ENCODE measurements at places on chromosomes 13 and 19. TPM values are rescaled to one million over a fixed set of nuclear protein-coding genes. Genes with fewer than 3 reads are reported as not detected.
A peak's percentile ranks its signal among the peaks of the same experiment; 100 is the strongest.

GRCh38 chr13:109036078-109036780, 406.8 kb downstream of the MYO16 start:
- DNase-seq: no peak

PRR36 gene
- 0.06 TPM for total RNA-seq

DNA sequence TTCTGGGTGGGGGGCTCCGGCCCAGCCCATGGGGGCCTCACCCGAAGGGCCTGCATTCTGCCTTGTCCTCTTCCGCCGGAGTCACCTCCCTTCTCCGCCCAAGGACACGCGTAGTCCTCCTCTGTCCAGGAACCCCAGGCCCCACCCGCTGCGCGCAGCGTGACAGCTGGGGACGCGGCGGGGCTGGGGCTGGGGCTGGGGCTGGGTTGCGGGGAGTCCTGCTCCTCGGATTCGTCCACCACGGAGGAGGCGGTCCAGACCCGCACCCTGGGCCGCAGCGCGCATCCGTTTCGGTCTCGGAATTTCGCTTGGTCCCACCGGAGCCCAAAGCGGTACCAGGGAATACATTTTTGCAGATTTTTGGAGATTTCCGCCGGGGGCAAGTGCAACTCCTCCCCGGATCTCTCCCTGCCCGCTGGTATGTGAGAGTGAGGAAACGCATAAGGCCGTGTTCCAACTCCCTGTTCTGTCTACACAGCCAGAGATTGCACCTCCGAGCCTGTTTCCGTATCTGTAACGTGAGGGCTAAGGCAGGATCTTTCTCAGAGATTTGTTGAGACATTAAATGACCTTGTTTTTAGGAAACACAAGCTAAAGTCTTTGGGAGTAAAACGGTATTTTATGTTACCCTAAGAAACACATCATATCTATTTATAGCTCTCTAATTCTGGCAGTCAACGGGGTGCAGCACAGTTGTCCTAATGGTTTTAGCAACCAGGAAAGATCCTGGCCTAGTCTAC, at the start of gene COX7A1:
COX7A1 (minus strand) TSS at position 96 of the 740 bp plus-strand sequence; CDS start at position 56, 40 bp downstream.
- no peak for DNase-seq

SHISA2 gene
- total RNA-seq: not detected

- no peak for DNase-seq
Measured at GRCh38 chr19:455031-455705, 5.7 kb downstream of the SHC2 start.

GRCh38 chr19:23774524-23774971, 15.9 kb upstream of the ZNF681 start:
- DNase-seq: no peak

DNA sequence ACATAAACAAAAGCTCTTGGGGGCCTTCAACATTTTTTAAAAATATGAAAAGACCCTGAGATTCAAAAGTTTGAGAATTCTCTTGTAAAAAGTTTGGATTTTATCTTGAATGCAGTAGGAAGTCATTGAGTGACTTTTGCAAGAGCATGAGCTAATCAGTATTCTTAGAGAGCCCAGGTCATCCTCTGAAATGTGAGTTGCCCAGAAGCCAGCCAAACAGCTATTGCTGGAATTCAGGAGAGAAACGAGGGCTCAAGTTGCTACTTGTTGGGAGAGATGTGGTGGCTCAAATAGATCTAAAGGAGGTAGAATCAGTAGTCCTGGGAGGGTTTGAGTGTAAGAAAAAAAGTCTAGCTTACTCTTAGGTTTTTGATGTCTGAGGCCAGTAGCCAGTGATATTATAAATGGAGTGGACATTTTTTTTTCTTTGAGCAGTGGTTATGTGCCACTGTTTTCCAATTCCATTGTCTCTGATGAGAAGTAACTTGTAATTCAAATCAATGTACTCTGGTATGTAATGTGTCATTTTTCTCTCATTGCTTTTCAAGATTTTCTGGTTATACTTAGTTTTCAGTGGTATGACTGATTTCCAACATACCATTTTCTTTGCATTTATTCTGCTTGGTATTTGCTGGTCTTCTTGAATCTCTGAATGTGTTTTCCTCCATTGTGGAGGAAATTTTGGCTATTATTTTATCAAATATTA, 30.7 kb downstream of the LMO7 start:
- no peak for DNase-seq

DNA sequence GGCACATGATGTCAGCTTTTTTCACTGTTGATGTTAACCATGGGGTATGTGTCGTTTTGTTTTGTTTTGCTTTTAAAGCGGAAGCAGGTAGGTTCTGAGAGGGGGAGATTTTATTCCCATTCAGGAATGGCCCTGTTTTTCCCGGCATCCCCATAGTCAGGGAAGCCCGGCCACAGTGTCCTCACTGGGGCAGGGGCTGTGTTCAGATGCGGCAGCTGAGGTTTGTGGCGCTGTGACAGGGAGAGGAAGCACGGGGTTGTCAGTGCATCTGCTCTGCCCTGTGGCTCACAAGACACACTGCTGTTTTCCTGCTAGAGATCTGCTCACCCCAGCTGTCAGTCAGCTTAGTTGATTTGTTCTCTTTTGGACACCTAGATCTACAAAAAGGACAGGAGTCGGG, 27.6 kb downstream of the ANKRD27 start:
- DNase-seq: peak; percentile 59

PMIS2 gene
- total RNA-seq: not detected

DNA sequence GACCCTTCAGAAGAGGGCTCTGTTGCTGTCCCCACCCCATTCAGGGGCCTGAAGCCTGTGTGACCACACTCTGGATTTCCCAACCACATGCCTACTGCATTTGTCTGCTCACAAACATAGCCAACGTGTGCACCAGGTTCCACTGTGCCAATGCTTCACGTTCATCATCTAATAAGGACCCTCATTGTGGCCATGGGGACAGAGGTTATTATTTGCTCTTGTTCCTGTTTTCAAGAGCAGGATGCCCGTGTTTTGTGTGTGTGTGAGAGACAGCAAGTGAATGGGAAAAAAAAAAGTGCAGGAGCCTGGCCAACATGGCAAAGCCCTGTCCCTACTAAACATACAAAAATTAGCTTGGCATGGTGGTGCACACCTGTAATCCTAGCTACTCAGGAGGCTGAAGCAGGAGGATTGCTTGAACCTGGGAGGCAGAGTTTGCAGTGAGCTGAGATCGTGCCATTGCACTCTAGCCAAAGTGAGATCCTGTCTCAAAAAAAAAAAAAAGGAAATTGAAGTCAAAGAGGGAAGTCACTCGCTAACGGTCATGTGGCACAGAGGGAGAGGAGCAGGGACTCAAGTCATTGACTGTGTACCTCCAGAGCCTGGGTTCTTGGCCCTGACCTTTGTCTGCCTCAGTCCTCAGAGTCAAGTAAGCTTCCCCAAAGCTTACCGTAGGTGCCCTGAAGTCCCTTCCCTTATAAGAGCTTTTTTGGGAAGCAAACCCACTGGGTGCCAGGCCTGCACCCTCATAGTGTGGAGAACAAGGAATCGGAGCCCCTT, 6.9 kb downstream of the B3GNT8 start:
- DNase-seq: no peak

Data from activated CD8-positive, alpha-beta memory T cell treated with anti-CD3 and anti-CD28 coated beads, Interleukin-2, amount 10 ng/mL, durations not matched to agents 7 days and 5 days (primary cell).